Activated CD4-positive, alpha-beta T cell treated with anti-CD3 and anti-CD28 coated beads, Interleukin-2, amount 50 U/mL, for 48 hours (primary cell): ENCODE measurements at places on chromosomes 13 and 19.

GRCh38 chr19:40407714-40408597 is 5.2 kb downstream of the PRX start:
- DNase-seq = no peak

- peak; percentile 38 for DNase-seq
Measured at GRCh38 chr19:19538061-19538784, at the start of gene CILP2. CILP2 (plus strand) TSS chr19:19538265; CDS start chr19:19538350, 85 bp downstream.

- DNase-seq = peak; percentile 55
Measured at GRCh38 chr19:5627395-5627904, 4.6 kb downstream of the SAFB start.

DNA sequence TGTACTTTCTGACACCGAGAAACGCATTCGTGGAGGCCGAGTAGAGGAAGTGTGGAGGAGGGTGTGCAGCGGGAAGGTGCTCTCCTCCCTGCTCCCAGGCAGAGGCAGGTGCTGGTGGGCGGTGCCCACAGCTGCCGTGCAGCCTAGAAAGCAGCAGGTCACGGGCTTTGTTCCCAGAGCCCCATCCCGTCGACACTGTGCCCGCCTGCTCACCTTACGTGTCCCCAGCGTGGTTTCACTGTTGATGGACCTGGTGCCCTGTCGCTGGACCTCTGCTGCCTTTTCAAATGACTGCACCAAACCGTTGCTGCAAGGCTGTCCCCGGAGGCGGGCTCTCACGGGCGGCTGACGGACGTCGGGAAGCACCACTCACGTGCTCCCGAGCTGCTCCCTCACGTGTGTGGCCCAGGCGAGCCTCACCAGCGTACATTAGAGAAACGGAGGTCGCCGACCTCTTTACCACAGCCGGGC is 20.8 kb downstream of the PLEKHJ1 start:
- no peak for DNase-seq

GRCh38 chr13:58933475-58933874 is 1230.3 kb downstream of the DIAPH3 start:
- no peak for DNase-seq

DNA sequence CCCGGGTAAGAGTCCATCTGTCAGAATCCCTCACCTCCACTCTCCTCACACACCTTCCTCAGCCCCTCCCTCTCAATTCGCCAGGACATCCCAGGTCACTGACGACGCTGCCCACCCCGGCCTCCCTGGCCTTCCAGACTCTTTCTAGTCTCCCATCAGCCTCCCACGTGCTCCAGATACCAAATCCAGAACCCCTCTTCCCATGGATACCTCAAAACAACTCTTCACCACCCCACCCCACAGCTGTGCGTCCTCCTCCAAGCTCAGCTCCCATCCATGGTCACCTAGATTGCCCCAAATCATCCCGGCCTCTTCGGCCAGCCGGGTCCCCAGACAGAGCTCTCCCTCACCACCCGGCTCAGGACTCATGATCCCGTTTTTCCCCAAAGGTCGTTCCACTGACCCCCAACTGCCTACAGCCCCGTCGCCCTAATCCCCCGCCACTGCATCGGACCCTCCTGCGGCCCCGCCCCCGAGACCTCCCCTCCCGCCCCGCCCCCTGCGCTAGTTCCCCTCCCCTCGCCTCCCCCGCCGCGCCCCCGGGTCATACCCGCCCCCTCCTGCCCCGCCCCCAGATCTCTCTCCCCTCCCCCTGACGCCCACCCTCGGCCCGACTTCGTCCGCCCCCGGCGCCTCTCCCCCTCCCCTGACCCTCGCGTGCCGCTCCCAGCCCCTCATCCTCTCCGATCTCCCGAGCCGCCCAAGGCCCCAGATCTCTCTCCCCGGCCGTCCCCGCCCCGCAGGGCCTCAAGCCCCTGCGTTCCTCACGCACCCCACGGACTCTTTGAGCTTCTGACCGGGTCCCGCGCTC is 546 bp downstream of the UBXN6 start:
- peak; percentile 34 for DNase-seq

GRCh38 chr13:25301347-25302113 is at the start of gene NUP58:
NUP58 (plus strand) TSS chr13:25301625; CDS start chr13:25301774, 149 bp downstream.
- peak; percentile 91 for DNase-seq

DNA sequence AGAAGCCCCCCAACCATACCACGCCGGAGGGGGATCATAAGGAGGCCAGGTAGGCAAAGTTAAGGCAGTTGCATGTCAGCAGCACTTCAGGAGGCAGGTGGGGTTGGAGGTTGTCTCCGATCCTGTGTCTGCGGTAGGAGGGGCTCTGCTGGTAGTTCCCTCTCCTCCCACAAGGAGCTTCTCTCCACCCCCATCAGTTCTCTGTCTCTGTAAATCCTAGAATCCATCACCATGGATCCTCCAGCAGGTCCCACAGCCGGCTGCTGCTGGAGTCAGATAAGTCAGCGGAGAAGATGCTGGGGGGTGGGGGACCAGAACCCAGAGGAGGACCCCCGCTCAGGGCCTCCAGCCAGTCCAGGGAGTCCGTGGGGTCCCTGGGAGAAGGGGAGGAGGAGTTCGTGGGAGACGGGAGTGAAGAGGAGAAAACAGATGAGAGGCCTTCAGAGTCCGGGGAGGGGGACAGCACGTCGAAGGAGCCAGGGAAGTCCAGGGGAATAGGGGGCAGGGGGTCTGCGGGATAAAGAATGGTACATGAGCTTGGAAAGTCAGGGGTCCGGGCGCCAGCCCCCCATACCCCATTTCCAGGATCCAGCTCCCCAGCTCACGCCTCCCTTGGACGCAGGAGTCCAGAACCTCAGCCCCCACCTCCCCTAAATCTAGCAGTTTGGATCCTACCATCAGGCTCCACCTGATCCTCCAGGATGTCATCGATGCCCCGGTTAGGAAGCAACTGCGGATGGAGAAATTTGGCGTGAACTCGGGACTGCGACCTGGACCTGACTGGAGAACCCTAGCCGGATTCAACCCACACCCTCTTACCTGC is 6.3 kb downstream of the MAMSTR start:
- no peak for DNase-seq

- DNase-seq = peak; percentile 98
Measured at GRCh38 chr19:6199240-6199994, 64.0 kb downstream of the ACSBG2 start.

GRCh38 chr13:75738841-75739240 is 102.7 kb downstream of the LMO7 start:
- no peak for DNase-seq

DNA sequence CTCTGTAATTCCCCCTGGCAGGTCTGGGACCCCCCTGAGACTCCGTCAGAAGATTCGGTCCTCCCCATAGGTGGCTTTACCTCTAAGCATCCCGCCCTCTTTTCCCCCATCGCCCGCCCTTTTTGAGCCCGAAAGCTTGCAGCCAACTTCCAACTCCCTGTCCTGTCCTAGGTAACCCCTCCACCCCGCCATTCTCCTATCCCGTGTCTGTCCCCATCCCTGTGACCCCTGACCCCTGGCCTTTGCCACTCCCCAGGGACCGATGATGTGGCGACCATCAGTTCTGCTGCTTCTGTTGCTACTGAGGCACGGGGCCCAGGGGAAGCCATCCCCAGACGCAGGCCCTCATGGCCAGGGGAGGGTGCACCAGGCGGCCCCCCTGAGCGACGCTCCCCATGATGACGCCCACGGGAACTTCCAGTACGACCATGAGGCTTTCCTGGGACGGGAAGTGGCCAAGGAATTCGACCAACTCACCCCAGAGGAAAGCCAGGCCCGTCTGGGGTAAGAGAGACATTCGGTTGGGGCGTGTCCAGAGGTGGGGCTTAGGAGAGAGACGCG is 488 bp downstream of the RCN3 start:
- DNase-seq = no peak

DNA sequence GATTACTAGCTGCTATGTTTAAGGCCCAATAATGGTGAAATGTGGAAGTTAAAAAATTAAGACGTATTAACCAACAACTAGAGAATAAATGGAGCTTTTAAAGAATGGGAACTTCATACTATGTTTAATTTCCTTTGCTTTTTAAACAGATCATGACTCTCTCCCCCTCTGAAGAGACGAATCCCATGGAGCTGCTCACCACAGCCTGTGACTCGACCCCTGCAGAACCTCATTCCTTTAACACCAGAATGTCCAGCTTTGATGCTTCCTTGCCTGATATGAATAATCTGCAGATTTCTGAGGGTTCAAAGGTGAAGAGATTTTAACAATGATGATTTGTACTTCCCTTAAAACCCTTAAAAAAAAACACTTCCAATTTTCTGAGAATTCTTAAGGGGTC is 53.0 kb downstream of the ZAR1L start:
- no peak for DNase-seq

- DNase-seq = no peak
Measured at GRCh38 chr13:79722885-79723445, 242.0 kb downstream of the NDFIP2 start.

- no peak for DNase-seq
Measured at GRCh38 chr13:99197117-99197651, 3.5 kb upstream of the UBAC2 start.

DNA sequence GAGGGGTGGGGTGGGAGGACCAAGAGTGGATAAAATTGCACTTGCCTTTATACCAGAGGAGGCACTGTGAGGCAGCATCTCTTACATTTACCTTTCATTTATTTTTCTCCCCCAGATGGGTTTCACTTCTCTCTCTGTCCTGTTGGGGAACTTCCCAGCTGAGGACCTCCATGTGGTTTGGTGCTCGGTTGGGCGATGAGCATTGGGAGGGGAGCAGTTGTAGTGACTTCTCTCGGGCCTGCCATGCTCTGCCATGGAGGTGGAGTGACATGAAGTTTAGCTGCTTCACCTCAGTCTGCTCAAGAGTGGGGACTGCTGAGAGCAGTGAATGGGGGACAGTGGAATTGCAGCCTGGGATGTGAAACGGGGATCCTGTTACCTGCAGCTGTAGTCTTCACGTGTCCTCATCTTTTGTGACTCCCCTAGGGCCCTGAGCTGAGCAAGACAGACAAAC is 23.1 kb upstream of the CXCL17 start:
- no peak for DNase-seq

DNA sequence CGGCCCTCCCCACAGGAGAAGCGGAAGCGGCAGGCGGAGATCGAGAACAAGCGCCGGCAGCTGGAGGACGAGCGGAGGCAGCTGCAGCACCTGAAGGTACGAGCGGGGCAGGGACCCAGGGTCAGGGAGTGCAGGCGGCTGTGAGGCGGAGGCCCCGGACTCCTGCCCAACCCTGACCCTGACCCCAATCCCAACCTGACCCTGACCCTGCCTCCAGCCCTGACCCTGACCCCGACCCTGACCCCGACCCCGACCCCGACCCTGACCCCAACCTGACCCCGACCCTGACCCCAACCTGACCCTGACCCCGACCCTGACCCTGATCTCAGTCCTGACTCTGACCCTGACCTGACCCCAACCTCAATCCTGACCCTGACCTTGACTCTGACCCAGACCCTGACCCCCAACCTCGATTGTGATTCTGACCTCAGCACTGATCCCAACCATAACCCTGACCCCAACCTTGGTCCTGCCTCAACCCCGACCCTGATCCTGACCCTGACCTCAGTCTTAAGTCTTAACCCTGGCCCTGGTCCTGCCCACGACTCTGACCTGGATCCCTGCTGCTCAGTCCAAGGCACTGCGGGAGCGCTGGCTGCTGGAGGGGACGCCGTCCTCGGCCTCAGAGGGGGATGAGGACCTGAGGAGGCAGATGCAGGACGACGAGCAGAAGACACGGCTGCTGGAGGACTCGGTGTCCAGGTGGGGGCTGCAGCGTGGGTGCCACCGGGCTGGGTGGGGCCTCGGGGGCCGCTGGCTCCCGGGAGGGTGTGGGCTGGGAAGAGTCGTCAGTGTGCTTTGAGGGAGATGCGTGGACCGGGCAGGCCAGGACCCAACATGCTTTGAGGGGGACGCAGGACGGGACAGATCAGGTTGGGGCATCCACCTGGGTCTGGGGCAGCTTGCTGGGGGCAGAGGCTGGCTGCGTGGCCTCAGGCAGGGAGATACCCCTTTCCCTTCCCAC is 18.5 kb downstream of the PALM start:
- no peak for DNase-seq

- DNase-seq = no peak
Measured at GRCh38 chr13:54573186-54573585, 1544.6 kb downstream of the OLFM4 start.

GRCh38 chr13:31311921-31312320 is 112.1 kb downstream of the B3GLCT start:
- no peak for DNase-seq

DNA sequence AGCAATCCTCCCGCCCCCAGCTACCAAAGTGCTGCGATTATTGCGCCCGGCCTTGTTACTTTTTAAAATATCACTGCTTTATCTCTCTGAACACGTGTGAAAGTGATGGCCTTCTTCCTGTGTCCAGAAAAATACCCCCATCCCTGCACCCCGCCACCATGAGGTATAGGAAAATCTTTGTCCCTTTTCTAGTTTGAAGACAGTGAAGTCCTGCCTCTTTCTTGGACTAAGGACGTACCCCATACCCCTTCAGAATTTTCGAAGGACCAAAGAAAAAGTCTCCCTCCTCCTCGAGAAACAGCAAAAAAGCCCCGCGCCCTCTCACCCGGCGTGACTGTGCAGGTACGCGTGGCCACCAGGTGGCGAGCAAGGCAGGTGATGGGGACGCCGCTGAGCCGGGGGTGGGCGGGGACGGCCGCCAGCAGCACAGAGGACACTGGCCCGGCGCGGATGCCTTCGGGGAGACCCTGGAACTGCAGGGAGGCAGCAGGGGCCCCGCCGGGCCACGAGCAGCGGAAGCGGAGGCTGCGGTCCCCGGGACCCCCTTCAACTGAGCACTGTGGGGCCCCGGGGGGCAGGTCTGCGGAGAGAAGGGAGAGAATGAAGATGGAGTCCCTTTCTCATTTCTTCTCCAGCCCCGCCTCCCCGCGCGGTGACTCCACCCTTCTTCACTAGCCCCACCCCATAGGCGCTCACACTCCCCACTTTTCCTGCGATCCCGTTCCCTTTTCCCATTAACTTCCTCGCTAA is 3.2 kb downstream of the VSIG10L start:
- DNase-seq = peak; percentile 92

- no peak for DNase-seq
Measured at GRCh38 chr19:47529018-47529742, 14.3 kb upstream of the NAPA start.

DNA sequence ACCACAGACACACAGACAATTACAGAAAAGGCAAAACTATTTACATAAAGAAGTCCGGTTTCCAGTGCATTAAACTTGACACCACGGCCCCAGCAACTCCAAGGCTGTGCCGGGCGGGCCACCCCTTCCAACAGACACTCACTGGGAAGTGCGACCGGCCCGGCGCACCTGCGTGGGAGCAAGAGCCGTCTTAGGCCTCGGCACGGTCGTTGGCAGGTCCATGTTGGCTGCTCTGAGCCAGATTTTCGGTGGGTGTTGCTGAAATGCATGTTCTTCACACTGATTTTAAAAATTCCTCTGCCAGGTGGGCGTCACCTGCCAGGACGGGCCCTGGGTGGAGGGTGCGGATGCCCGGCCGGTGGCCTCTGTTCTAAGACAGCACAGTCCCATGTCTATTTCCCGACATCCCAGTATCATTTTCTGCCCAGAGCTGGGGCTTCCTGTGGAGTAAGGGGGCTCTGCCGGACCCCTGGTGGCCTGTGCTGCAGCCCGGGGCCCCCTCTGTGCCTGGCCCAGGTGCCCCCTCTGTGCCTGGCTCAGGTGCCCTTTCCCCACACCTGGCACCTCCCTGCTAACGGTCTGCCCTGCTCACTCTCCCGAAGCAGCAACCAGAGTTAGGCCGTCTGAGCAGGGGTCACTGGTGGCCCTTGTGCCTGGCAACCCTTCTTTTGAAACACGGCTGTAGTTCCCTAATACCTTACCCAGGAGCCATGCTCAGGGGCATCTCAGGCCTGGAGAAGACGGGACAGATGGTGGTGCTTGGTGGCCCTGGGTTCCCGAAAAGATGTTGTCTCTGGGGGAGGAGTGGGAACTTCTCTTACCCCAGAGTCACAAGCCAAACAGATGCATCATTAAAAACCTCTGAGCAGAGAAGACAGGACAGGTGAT is 9.2 kb downstream of the TMEM255B start:
- DNase-seq = no peak
